Activated naive CD4-positive, alpha-beta T cell treated with anti-CD3 and anti-CD28 coated beads for 36 hours (primary cell): ENCODE measurements at places on chromosomes 5 and 9. TPM values are rescaled to one million over a fixed set of nuclear protein-coding genes. Genes with fewer than 3 reads are reported as not detected.
A peak's percentile ranks its signal among the peaks of the same experiment; 100 is the strongest.

ABCA1 gene
- total RNA-seq = 31.3 TPM

GPR151 gene
- total RNA-seq = not detected

DNA sequence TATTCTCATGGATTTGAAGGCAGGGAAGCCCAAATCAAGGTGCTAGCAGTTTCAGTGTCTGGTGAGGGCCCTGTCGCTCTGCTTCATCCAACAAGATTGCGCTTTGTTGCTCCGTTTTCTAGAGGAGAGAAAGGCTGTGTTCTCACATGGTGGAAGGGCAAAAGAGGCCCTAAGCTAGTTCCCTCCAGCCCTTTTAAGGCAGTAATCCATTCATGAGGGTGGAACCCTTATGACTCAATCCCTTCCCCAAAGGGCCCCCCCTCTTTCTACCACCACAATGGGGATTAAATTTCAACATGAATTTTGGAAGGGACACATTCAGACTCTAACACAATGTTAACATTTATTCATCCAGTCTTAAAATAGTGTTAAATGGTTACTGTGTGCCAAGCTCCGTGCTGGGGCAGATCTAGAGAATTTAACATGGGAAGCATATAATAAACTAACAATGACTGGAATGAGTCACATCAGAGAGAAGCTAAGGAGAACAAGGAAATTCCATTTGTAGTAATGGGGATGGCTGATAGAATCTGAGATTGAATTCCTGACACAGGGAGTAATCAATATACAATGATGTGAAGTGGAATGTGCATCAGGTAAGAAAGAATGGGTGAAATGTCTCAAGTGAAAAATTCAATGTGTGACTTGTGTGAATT, 382.8 kb upstream of the ZNF608 start:
- no peak for DNase-seq
- H3K4me3 ChIP-seq = no peak overlapping the region
- H3K27me3 ChIP-seq = no peaks in the 10 kb centered on the region
- H3K36me3 ChIP-seq = no peaks in the 10 kb centered on the region
- H3K4me1 ChIP-seq = no peaks in the 10 kb centered on the region

DNA sequence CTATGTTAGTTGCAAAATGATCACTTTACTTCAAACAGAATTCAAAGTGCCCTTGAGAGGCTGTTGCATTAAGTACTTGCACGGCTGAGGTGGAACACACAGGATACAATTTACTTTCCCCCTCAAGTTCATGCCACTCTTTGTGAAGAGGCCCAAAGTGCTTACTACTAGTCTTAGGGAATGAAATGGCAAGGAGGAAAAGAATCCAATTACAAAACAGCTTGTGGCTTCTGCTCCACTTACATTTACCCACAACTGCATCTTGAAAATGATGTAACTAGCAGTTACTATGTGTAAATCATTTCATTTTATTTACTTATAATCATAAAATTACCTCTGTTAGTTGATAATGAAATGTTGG, 14.6 kb downstream of the FOXD1 start:
- DNase-seq = no peak
- H3K27ac ChIP-seq = no peak overlapping the region
- no peak overlapping the region for H3K4me3 ChIP-seq
- H3K27me3 ChIP-seq = peaks cover 60% of the 10 kb centered on the region

SOHLH1 gene
- not detected for total RNA-seq

- H3K27ac ChIP-seq = no peak overlapping the region
- H3K4me1 ChIP-seq = no peaks in the 10 kb centered on the region
- no peaks in the 10 kb centered on the region for H3K36me3 ChIP-seq
- no peaks in the 10 kb centered on the region for H3K27me3 ChIP-seq
- no peak overlapping the region for H3K4me3 ChIP-seq
These were observed 517.0 kb downstream of the AGTPBP1 start for GRCh38 chr9:85224729-85225128.

DNA sequence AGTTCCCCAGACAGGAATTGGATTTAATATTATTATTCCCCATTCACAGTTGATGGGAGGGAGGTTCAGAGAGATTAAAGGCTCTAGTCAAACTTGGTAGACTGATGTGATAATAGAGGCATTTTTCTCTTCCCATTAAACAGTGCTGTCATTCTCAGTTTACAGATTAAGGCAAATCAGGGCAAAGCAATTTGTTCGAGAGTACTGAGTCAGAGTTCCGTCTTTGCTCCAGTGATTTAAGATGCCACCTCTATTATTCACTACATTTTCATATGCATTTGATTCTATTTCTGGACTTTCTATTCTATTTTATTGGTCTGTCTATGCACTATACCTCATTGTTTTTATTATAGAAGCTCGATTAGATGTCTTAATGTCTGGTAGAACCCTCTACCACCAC, 201.0 kb upstream of the RAI14 start:
- H3K4me3 ChIP-seq = no peak overlapping the region
- DNase-seq = no peak

GRCh38 chr5:55920784-55921183, 69.6 kb downstream of the IL31RA start:
- H3K27me3 ChIP-seq = peaks cover 2% of the 10 kb centered on the region
- H3K27ac ChIP-seq = no peak overlapping the region
- no peak overlapping the region for H3K4me3 ChIP-seq

ZNF883 gene
- 0.44 TPM for total RNA-seq

- no peaks in the 10 kb centered on the region for H3K27me3 ChIP-seq
- DNase-seq = peak; percentile 27
- peaks cover 57% of the 10 kb centered on the region for H3K4me1 ChIP-seq
- peaks cover 31% of the 10 kb centered on the region for H3K36me3 ChIP-seq
These were observed 44.1 kb downstream of the DCP2 start for GRCh38 chr5:113020461-113021273.

PSMD5 gene
- total RNA-seq = 62.1 TPM

DNA sequence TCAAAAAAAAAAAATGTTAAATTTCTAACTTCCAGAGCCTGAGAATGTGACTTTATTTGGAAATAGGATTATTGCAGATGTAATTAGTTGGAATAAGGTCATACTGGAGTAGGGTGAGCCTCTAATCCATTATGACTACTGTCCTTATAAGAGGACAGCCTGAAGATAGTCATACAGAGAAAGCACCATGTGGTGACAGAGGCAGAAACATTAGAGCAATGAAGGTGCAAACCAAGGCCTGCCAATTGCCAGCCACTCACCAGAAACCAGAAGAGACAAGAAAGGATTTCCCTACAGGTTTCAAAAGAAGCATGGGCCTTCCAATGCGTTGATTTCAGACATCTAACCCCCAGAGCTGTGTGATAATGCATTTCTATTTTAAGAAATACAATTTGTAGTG, 659.2 kb upstream of the CHD1 start:
- no peaks in the 10 kb centered on the region for H3K4me1 ChIP-seq
- no peak for DNase-seq
- no peaks in the 10 kb centered on the region for H3K36me3 ChIP-seq

CER1 gene
- total RNA-seq = not detected

CCNI2 gene
- 2.5 TPM for total RNA-seq

- no peak overlapping the region for H3K4me3 ChIP-seq
- peak; percentile 66 for DNase-seq
- peaks cover 35% of the 10 kb centered on the region for H3K27me3 ChIP-seq
These were observed 35.6 kb upstream of the HAND1 start for GRCh38 chr5:154513669-154514084.

LRRTM2 gene
- not detected for total RNA-seq

SNAPC4 gene
- 14.1 TPM for total RNA-seq

STRBP gene
- 27.6 TPM for total RNA-seq

GRCh38 chr9:138060365-138060764, 182.8 kb downstream of the CACNA1B start:
- no peak overlapping the region for H3K27ac ChIP-seq
- H3K4me1 ChIP-seq = no peaks in the 10 kb centered on the region
- no peak overlapping the region for H3K4me3 ChIP-seq
- no peaks in the 10 kb centered on the region for H3K36me3 ChIP-seq
- no peak for DNase-seq
- no peaks in the 10 kb centered on the region for H3K27me3 ChIP-seq

STX17 gene
- total RNA-seq = 31.6 TPM

DNA sequence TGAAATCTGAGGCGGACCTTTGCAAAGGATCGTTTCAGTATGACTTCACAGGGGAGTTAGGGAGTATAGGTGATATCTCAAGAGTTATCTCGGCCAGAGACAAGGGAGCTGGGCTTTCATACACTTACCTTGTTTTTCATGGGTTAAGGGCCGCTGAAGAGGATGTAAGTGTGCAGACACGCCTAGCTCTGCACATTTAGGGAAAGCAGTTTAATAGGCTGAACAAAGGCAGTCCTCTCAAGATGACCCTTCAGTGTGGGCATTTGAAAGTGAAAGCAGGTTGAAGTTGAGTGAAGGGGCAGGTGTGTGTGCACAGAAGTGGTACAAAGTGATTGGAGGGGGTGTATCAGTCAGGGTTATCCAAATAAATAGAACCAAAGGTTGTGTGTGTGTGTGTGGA, 33.1 kb upstream of the PRXL2C start:
- peaks cover 5% of the 10 kb centered on the region for H3K36me3 ChIP-seq
- H3K4me1 ChIP-seq = peaks cover 3% of the 10 kb centered on the region
- H3K4me3 ChIP-seq = no peak overlapping the region
- peaks cover 3% of the 10 kb centered on the region for H3K27me3 ChIP-seq
- no peak for DNase-seq
- H3K27ac ChIP-seq = no peak overlapping the region

GRCh38 chr5:485113-485945, 38.9 kb downstream of the SLC9A3 start:
- no peak overlapping the region for H3K4me3 ChIP-seq
- H3K27me3 ChIP-seq = peaks cover 3% of the 10 kb centered on the region
- no peaks in the 10 kb centered on the region for H3K36me3 ChIP-seq
- H3K27ac ChIP-seq = no peak overlapping the region
- peaks cover 8% of the 10 kb centered on the region for H3K4me1 ChIP-seq
- no peak for DNase-seq

DNA sequence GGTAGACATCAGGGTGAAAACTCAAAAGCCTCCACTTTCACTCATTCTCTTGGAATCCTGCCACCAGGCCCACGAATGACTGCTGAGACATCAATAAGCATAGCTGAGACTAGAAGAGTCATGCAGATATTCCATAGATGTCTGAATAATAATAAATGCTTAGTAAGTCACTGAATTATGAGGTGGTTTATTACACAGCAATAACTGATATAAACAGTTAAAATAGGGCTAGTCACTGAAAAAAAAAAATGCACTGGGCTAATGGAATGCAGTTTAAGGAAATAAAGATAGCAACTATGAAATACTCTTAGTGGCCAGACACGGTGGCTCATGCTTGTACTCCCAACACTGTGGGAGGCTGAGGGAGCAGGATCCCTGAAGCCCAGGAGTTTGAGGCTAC, 262.8 kb upstream of the CDH6 start:
- no peaks in the 10 kb centered on the region for H3K27me3 ChIP-seq
- DNase-seq = no peak
- no peaks in the 10 kb centered on the region for H3K4me1 ChIP-seq
- no peak overlapping the region for H3K27ac ChIP-seq

- peaks cover 7% of the 10 kb centered on the region for H3K4me1 ChIP-seq
- H3K4me3 ChIP-seq = no peak overlapping the region
- no peak overlapping the region for H3K27ac ChIP-seq
- peak; percentile 44 for DNase-seq
These were observed 200.3 kb downstream of the SNX18 start for GRCh38 chr5:54717870-54718269.

GRCh38 chr5:5331848-5332247, 90.6 kb upstream of the ICE1 start:
- DNase-seq = no peak
- no peak overlapping the region for H3K4me3 ChIP-seq

DOLK gene
- total RNA-seq = 2.5 TPM

DNA sequence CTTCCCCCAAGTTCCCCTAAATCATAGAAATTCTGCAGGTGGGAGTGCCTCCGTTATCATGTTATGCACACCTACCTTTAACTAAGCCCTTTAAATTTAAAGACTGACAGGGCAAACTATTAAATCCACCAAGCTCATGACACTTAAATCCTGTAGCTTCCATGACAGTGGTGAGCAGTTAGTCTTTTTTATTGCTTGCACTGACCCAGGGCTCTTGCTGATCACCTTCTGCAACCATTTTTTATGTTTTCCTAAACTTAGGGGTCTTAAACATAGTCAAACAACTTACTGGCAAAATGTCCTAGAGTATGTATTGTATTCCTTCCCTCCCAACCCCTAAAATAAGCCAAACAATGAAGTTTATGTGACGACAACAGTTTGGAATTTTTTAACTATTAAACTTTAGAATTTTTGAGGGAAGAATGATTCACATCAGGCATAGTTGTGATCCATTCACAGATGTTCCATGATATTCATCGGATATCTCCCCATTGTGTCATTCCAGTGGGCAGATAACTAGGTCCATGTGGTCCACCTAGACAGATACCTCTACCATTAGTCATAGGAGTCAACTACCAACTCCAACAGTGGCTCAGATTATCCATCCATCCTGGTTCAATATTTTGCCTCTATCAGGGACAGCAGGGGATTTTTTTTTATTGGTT, 283.1 kb downstream of the ADAMTS6 start:
- DNase-seq = no peak
- H3K27me3 ChIP-seq = peaks cover 2% of the 10 kb centered on the region
- no peak overlapping the region for H3K27ac ChIP-seq
- no peak overlapping the region for H3K4me3 ChIP-seq

GRCh38 chr9:97501177-97501971, at the start of gene TMOD1:
TSS of gene TMOD1 (plus strand) at chr9:97501666. CDS start at chr9:97524189, 22,523 bp downstream.
- peak within 1 kb of the TSS; percentile 65 for H3K4me3 ChIP-seq
- peaks cover 49% of the 10 kb centered on the region for H3K27me3 ChIP-seq
- H3K36me3 ChIP-seq = peaks cover 9% of the 10 kb centered on the region
- no peak within 1 kb of the TSS for H3K27ac ChIP-seq

- H3K27me3 ChIP-seq = peaks cover 2% of the 10 kb centered on the region
- no peaks in the 10 kb centered on the region for H3K4me1 ChIP-seq
- no peaks in the 10 kb centered on the region for H3K36me3 ChIP-seq
- no peak overlapping the region for H3K4me3 ChIP-seq
- DNase-seq = no peak
- no peak overlapping the region for H3K27ac ChIP-seq
These were observed 82.4 kb downstream of the SH3RF2 start for GRCh38 chr5:146018514-146019375.

DNA sequence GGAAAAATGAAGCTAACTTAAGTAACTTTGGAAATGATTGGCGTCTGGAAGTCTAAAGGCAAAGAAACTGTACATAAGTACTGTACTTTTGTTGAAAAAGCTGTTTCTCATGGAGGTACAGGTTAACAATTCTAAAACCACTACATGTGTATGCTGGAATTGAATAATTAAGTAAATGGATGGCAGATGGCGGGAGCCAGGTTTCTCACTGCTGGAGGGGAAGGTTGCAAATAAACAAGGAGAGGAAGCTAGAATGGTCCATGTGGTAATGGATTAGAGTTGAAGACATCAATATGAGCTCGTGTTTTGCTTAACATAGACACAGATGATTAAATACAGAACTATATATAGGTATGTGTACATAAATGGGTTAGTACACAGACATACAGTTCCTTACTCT, 43.2 kb upstream of the ASTN2 start:
- H3K27ac ChIP-seq = no peak overlapping the region
- no peaks in the 10 kb centered on the region for H3K36me3 ChIP-seq
- H3K27me3 ChIP-seq = peaks cover 4% of the 10 kb centered on the region
- H3K4me1 ChIP-seq = no peaks in the 10 kb centered on the region
- no peak overlapping the region for H3K4me3 ChIP-seq
